NCI-H1417 (cell line): ENCODE measurements at places on chromosomes 12 and 14.

DNA sequence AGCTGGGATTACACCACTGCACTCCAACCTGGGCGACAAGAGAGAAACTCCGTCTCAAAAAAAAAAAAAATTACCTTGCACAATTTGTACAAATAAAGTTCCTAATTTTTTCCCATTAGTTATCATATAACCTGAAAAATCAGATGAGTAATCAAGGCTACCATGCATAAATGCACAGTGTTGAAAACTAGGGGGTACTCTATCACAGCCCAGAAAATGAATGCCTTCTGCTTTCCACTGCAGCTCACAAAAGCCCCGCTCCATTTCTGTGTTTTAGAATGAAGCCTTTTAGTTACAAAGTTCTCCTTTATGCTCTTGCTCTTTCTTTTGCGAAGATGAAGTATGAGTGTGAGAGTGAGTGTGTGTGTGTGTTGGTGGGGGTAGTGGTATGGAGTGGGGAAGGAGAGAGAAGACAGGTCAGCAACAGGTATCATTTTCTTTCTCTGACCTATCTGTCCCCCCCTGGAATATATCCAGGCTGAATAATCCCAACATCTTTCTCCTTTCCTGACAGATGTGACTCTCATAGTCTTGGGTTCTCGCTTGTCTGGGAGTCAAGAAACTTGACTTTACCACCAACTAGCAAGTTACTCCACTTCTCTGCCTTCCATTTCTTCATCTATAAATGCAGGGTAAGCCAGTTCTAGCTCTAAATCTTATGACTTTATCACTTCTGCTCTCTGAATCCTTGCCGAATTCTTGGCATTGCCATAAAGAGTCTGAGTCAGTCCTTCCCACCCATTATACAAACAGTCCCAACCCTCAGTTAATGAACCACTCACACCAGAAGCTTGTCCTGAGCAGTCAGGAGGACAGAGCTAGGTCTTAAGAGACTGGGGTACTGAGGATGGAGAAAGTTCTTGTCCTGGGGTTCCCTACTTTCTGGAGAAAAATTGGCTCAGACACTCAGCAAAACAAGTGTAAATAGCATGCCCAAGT lies 16.1 kb downstream of the BIN2 start:
- no peak for DNase-seq

DNA sequence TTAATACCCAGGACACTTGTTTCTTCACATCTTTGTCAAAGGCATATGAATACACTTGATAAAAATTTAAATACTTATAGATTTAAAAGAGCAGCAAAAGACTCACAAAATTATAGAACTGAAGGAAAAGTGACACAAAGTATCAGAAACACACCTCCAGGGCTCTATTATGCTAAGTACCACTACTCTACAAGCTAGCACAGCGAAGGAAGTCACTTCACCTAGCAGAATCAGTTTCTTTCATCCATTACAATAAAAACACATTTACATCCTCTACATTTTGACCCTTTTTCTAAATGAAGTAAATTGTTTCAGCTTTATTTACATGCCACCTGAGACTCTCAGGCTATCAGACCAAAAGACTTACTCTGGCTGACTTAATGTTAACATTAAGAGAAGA lies 26.6 kb upstream of the PTPRB start:
- DNase-seq: no peak

- no peak for DNase-seq
Measured at GRCh38 chr12:93085383-93086287, 156.5 kb upstream of the EEA1 start.

DNA sequence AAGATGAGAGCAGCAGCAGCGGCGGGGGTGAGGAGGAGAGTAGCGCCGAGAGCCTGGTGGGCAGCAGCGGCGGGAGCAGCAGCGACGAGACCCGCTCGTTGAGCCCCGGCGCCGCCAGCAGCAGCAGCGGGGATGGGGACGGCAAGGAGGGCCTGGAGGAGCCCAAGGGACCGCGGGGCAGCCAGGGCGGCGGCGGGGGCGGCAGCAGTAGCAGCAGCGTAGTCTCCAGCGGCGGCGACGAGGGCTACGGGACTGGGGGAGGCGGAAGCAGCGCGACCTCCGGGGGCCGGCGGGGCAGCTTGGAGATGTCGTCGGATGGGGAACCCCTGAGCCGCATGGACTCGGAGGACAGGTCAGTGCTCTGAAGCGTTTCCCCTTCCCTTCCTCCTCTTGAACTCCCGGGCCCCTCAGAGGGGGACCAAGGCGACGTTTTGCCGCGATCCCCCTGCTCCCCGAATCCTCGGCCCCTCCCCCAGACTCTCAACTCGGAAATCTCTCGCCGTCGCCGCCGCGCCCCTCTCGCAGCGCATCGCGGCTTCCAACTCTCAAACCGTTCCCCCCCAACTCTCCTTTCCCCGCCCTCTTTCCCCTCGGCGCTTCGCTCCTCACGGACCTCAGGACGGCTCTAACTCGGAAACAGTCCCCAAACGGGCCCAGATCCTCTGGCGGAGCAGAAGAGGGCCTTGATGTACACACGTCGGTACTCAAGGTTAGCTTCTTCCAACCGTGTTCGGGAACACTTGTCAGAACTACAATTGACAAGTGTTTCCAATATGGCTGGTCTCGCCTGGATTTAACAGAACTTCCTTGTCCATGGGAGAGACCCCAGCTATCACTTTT lies 947 bp downstream of the AEBP2 start:
- DNase-seq: peak; percentile 82

- no peak for DNase-seq
Measured at GRCh38 chr12:113425960-113426453, 3.8 kb downstream of the SDSL start.

DNA sequence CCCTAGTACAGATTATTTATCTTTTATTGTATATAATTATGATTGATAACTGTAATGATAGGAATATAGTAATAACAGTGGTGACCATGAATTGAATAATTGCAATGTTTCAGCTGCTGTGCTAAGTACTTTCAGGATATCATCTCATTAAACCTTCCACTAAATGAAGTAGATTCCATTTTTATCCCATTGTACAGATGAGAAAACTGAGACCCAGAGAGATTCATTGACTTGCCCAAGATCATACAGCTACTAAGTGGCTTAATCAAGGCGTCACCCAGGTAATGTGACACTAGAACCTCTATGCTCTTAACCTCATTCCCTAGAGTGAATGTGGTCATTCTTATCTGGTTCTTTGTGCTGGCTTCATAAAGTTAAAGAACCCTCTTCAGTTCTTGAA lies 124.6 kb downstream of the KTN1 start:
- DNase-seq: no peak

DNA sequence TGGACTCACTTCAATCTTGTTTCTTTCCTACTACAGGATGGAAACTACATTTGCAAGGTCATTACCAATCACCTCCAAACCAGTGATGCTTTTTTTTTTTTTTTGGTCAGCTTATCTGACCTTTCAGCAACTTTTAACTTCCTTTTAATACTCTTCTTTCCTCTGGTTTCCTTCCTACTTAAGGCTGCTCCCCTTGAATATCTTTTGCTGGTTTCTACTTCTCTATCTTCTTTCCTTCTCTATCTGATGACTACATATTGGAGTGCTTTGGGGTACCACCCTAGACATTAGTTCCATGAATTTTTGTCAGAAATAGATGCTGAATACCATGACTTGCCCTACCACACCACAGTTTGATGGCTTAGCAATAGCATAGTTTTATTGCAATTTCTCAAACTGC lies 197.7 kb upstream of the DDHD1 start:
- no peak for DNase-seq

- DNase-seq: no peak
Measured at GRCh38 chr12:116885491-116885890, 4.2 kb upstream of the HRK start.

- peak; percentile 73 for DNase-seq
Measured at GRCh38 chr12:113476176-113476986, 4.7 kb upstream of the LHX5 start.

DNA sequence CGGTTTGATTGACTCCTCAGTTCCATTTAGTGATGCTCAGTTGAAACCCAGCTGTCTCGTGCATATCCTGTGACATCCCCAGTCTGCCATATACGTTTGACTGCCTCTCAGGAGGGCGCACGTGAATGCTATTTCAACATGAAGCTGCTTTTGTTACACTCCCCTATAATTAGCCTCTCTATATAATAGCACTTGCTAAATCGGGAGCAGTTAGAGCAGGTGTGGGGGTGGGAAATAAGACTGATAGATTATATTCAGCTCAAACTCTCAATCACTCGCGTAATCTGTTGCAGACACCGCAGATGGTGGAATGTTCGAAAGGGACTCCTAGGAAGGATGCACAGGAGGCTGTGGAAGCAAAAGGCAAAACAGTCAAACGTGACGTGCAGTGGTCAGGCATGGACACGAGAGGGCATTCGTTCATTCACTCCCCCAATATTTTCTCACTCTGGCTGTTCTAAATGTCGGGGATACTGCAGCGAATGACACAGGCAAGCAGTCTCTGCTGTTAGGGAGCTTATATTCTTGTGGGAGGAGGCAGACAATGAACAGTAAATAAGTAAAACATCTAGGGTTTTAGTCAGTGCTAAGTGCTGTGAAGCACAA lies 29.8 kb downstream of the KCNA1 start:
- peak; percentile 93 for DNase-seq

- DNase-seq: no peak
Measured at GRCh38 chr12:7834701-7835100, 38.0 kb downstream of the SLC2A14 start.

- no peak for DNase-seq
Measured at GRCh38 chr12:122399254-122399591, 23.2 kb downstream of the CLIP1 start.

GRCh38 chr12:16599081-16599480 lies 6.9 kb downstream of the LMO3 start:
- peak; percentile 94 for DNase-seq

DNA sequence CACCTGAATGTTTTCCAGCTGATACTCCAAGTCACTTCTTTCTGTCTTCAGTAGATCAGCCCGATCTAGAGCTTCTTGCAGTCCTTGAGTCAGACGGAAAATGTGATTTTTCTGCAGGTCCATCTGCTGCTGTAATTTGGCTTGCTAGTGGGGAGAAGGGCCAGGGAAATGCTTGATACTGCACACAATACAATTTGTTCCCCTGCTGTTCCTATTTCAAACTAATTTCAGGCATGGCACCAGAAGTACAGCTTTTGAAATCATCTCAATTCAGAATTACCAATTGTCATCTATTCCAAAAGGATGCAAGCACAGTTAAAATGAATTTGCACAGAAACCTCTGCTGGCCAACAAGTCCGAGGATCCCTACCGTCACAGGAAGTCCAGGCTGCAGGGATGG lies 53.4 kb downstream of the PRKAB1 start:
- DNase-seq: no peak

- DNase-seq: no peak
Measured at GRCh38 chr12:40689576-40689975, 2.7 kb upstream of the CNTN1 start.

- DNase-seq: peak; percentile 35
Measured at GRCh38 chr12:15580431-15580830, 208.8 kb downstream of the EPS8 start.

DNA sequence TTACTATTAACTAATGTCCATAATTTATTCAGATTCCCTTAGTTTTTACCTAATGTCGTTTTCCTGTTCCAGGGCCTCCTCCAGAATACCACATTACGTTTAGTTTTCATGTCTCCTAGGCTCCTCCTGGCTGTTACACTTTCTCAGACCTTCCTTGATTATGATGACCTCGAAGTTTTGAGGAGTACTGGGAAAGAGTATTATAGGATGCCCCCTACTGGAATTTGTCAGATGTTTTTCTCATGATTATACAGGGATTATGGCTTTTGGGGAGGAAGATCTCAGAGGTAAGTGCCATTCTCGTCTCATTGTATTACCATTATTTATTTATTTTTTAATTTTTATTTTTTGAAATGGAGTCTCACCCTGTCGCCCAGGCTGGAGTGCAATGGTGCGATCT lies 17.7 kb upstream of the C1S start:
- no peak for DNase-seq

DNA sequence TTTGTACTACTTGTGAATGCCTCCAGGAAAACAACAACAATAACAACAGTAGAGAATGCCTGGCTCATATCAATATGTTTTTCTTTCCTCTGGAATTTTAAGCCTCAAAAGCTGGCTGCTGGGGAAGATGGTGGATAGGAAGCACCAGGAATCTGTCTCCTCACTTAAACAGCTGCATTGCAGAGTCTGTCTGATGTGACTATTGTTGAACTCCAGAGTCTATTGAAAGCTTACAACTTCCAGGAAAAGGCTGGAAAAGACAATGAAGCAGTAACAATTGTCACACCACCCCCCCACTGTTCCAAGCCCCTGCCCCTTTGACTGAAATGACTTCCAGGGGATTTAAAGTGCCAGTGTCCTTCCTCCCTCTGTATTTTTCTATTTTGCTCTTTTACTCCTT lies 309.7 kb downstream of the BMP4 start:
- DNase-seq: no peak

GRCh38 chr12:51371295-51371953 lies 19.8 kb downstream of the GALNT6 start:
- DNase-seq: peak; percentile 30

- no peak for DNase-seq
Measured at GRCh38 chr14:89650077-89650978, 233.3 kb upstream of the FOXN3 start.

- no peak for DNase-seq
Measured at GRCh38 chr12:123893276-123893675, 79.4 kb downstream of the CCDC92 start.

DNA sequence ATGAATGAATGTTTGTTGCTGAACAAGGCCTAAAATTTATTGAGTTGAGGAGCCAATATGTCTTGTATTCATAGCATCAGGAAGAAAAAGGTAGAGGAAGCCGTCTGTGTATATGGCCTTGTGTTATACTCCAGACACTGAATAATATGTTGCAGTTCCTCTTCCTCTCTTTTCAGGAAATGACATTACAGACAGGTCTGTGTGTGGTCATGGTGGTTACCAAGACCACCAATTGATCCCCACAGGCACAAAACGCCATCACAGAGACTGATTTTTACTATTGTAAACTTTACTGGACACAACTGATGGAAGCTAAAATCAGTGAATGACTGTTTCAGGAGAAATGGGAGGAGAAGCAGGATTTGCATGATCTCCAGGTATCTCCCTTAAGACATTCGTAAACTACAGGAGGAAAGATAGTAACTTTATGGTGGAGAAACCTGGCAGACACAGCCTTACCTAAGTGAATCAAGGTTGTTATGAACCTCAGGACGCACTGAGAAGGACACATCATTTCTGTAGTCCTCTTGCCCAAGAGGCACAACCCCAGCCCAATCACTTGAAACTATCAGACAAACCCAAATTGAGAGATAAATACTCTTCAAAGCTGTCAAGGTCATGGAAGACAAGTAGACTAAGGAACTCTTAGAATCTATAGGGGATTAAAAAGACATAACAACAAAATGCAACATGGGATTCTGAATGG lies 334.1 kb upstream of the RGS6 start:
- DNase-seq: no peak
